ENCODE measurements at places on chromosomes 7 and 10.
A peak's percentile ranks its signal among the peaks of the same experiment; 100 is the strongest.

- DNase-seq, result peak; percentile 36
Observed at GRCh38 chr7:151550656-151551286, 31.1 kb upstream of the RHEB start.

DNA sequence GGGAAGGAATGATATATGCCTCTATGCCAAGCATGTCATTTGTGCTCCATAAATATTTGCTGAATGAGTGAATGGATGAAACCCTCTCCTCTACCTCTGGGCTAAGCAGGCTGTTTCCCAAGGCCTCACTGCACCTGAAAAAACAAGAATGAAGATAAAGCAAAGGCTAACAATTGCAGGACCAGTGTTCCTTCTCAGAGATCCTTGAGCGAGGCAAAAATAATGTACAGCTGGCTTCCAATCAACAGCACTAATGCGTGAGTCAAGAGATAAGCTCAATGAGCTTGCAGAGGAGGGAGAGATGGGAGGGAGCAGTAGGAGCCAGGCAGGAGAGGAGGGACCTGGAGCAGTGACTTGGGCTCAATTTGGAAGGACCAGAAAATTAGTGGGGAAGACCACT lies 144.5 kb upstream of the NFE2L3 start:
- no peak for DNase-seq

DNA sequence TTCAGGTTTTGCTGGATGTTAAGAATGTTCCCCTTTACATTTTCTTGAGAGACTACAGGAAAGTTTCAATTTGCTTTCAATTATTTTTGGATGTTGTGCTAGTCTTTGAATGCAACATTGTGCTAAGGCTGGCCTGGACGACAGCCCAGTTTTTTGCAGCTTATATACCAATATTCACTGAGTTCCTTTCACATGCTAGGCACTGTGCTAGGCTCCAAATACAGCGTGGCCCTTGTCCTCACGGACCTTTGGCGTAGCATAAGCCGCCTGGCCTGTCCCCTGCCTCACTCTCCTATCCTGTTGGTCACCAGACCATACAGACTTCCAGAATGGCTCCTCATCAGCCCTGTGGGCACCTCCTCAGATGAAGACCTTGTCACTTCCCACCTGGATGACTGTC lies 19.5 kb upstream of the HSPA12A start:
- no peak for DNase-seq

GRCh38 chr10:61923210-61923949 lies 21.9 kb downstream of the ARID5B start:
- DNase-seq, result peak; percentile 89

DNA sequence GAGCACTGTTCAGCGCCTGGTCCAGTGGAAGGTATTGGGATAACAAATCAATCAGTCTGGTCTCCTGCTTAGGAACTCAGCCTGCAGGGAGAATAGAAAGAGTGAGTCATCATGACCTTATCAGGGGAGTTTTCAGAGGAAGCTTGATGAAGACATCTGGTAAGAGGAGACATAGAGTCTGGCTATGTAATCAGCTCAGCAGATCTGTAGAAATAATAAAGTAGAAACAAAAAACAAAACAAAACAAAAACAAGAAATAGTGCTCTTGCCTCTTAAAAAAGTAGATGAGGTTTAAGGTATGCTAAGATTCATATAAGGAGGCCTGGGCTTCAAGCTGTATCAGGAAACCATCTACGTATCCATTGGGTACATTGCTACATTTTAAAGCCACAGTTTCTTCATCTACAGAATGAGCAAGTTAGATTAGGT lies 14.4 kb downstream of the TAS2R41 start:
- peak; percentile 77 for DNase-seq

- DNase-seq, result no peak
Observed at GRCh38 chr10:1208366-1209311, 152.5 kb downstream of the WDR37 start.

GRCh38 chr7:135729230-135729629 lies 1.2 kb upstream of the SLC13A4 start:
- no peak for DNase-seq

DNA sequence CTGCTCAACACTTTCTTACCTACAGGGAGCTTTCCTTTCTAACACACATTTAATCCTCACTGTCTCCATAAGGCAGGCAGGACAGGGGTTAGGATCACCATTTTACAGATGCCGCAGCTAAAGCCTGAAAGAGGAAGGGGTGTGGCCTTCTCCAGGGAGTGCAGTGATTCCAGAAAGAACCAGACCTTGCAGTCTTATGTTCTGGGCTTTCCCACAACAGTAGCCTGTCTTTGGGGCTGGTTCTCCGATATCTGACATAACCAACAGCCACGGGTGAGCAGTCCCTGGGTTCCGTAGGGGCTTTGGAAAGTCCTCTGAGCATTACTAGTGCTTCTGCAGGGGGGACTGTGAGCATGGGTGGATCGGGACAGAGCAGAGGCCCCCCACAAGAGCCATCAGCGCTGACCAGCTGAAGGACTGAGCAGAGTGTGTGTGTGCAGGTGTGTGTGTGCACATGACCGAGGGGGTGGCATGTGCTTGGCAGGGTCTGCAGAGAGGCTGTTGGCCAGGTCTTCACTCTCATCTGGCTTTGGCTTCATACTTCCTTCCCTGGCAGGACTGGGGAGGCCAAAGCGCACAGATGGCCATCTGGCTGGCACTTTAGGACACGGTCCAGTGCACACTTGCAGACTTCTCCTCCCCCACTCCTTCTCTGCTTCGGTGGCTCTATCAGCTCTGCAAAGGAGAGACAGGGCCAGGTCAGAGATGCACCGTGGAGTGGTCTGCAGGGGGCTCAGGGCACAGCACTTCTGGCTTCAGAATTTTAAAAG lies 400.3 kb downstream of the RPS24 start:
- no peak for DNase-seq

DNA sequence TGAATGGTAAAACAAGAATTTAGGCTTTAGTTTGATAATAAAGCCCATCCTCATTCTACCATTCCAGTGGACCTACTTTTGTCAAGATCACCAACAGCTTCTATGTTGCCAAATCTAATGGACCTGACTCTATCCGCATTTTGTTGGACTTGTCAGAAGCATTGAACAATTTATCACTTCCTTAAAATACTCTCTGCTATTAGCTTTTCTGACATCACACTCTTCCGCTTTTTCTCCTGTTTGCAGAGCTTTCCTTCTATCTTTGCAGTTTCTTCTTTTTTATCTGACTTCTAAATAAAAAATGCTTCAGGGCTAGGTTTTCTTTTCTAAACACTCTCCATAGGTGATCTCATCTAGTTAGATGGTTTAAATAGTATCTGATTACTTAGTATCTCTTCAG lies 42.7 kb upstream of the SMIM30 start:
- no peak for DNase-seq

GRCh38 chr7:70405241-70405640 lies 726.7 kb upstream of the GALNT17 start:
- DNase-seq, result no peak

- no peak for DNase-seq
Observed at GRCh38 chr10:69996611-69997010, 56.0 kb upstream of the MACROH2A2 start.

GRCh38 chr10:98433881-98434732 lies 12.6 kb downstream of the HPS1 start:
- DNase-seq, result peak; percentile 51

- no peak for DNase-seq
Observed at GRCh38 chr10:93299606-93300287, 182.4 kb downstream of the MYOF start.

GRCh38 chr7:116706668-116707126 lies 34.7 kb downstream of the MET start:
- peak; percentile 65 for DNase-seq

DNA sequence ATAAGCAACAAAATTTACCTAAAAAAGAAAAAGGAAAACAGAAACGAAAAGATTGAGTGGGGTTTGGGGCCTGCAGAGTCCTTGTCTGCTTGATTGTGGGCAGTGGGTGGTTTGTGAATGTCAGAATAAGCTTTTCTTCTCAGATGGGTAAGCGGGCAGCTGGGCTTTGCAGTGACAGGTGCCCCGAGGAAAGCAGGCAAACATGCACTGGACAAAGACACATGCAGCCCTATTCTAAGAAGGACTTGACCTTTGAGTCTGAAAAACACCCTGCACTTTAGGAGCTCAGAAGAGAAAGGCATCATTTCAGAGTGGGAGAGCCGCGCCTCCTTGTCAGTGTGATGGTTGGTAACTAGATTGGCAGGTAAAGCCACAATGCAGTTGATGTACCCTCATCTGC lies 562.7 kb downstream of the PTPRN2 start:
- no peak for DNase-seq

DNA sequence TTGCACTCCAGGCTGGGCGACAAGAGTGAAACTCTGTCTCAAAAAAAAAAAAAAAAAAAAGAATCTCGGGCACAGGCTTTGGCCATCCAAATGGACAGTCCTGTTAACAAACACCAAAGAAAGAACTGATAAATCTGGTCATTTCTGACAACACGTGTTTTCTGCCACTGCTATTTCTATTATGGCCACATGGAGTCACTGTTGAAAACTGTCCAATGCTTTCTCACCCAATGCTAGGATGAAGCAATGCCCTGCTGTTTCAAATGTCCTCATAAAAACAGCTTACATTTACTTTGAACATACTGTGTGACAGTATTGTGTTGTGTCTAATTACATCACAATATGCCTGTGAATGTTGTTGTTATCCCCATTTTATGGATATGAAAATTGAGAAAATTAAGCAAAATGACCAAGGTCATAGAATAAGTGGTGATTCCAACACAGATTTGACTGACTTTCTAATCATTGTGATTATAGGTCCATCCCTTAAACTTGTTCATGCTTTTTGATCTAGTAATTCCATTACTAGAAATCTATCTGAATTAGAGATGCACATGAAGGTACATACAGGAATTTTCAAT lies 19.9 kb upstream of the MAP3K8 start:
- DNase-seq, result peak; percentile 67

- no peak for DNase-seq
Observed at GRCh38 chr10:88117869-88118632, 254.6 kb downstream of the PTEN start.

DNA sequence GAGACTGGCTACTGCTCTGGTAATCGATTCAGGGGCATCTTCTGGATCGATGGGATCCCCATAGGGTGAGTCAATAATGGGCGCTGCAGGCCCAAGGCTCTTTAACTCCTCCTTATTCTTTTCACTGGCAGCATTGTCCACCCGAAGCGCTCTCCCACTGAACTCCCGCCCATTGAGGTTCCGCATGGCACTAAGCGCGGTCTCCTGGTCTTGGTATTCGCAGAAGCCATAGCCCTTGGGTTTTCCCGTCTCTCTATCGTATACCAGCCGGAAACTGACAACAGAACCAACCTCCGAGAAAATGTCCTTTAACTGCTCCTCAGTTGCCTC lies 285 bp downstream of the CSTF2T start:
- no peak for DNase-seq

GRCh38 chr10:44263771-44264170 lies 121.1 kb downstream of the CXCL12 start:
- no peak for DNase-seq

DNA sequence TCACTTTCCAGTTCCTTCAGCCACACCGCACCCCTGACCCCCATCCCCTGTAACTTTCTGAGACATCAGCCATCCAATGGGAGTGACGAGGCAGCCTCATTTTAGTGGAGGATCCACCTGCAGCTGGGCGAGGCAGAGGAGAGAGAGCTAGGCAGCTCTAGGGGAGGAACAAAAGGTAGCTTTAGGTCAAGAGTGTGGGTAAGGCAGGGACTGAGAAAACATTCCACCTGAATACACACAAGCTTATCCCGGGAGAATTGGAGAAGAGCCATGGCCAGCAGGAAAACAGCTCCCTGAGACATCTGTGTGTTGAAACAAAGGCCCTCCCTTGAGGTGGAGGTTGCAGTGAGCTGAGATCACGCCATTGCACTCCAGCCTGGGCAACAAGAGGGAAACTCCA lies 6.7 kb upstream of the KLRG2 start:
- no peak for DNase-seq

DNA sequence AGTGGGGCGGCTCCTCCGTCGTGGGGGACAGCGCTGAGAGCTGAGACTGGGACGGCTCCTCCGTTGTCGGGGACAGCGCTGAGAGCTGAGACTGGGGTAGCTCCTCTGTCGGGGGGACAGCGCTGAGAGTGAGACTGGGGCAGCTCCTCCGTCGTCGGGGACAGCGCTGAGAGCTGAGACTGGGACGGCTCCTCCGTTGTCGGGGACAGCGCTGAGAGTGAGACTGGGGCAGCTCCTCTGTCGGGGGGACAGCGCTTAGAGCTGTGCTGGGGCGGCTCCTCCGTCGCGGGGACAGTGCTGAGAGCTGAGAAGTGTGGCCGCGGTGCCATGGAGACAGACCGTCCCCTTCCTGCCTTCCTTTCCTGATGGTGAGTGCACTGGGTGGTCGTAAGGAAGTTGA lies 136.4 kb downstream of the DYNC2I1 start:
- no peak for DNase-seq

GRCh38 chr7:43010061-43010460 lies 77.9 kb downstream of the MRPL32 start:
- DNase-seq, result no peak

GRCh38 chr10:30825495-30825894 lies 195.9 kb upstream of the LYZL2 start:
- DNase-seq, result no peak

DNA sequence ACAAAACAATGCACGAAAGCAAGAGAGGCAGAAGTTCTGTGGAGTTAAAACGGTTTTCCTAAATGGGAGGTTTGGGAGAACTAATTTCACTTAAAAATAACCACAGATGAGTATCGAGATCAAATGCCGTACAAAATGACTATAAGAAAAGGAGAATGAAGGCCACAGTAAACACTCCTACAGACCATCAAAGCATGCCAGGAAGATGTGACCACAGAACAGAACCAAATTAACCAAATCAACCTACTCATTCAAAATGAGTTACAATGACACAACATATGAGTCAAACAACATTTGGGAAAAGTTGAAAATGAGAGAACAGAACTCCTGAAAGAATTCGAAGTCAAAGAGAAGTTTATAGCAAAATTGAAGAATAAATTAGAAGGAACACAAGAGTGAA lies 24.3 kb upstream of the DOCK1 start:
- DNase-seq, result no peak

DNA sequence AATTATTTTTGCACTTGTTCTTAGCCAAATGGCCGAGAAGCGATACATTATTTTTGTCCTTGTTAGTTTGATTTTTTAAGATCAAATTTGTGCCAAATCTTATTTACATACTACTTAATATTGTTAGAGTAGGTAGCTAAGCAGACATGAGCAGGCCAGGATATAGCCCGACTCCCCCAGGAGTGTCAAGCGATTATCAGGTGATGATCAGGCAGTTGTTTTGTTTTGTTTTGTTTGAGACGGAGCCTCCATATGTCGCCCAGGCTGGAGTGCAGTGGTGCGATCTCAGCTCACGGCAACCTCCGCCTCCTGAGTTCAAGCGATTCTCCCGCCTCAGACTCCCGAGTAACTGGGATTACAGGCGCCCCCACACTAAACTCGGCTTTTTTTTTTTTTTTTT lies 71.1 kb downstream of the LYZL2 start:
- DNase-seq, result no peak

GRCh38 chr10:69481305-69481704 lies 30.0 kb downstream of the TSPAN15 start:
- DNase-seq, result no peak

- no peak for DNase-seq
Observed at GRCh38 chr7:143422033-143422432, 13.4 kb upstream of the EPHA1 start.

Data from HCEC 1CT (cell line).